T1000 (cell line): ENCODE measurements at places on chromosomes 1 and 21.

- peak; percentile 33 for DNase-seq
Observed at GRCh38 chr21:25350056-25350455, 257.2 kb downstream of the MRPL39 start.

GRCh38 chr21:33760641-33761440 is 118.5 kb downstream of the ITSN1 start:
- peak; percentile 24 for DNase-seq

- DNase-seq: no peak
Observed at GRCh38 chr1:110229348-110230001, 19.4 kb downstream of the KCNC4 start.

- no peak for DNase-seq
Observed at GRCh38 chr1:178870944-178871343, at the start of gene ANGPTL1. ANGPTL1 (minus strand) TSS chr1:178871077; CDS start chr1:178865776, 5,301 bp downstream.

GRCh38 chr1:201220388-201220715 is 29.7 kb downstream of the IGFN1 start:
- DNase-seq: no peak

DNA sequence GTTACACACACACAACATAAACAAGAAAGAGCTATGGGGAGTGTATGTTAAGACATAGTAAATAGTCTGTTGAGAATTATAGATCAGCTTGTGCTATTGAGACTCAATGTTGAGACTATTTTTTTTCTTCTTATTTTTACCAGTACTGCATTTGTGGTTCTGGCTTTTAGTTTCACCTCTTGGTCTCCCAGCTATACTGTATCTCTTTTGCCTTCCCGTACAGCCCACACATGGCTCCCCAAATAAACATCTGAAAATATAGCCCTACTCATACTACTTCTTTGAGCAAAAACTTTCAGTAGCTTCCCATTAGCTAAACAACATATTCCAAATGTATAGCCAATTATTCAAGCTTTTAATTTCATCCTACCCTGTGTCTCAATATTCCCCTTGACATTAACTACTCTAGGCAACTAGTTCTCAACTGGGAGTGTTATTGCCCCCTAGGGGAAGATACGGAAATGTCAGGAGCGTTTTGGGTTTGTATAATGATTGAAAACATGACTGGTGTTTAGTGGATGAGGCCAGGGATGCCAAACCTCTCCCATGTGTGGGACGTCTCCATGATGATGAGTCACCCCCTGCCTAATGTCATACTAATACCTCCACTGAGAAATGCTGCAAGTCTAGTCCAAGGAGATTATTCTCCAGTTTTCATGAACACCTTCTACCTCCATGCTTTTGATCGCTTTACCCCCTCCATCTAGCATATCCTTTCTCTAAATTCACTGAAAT is 6.8 kb downstream of the RPE65 start:
- DNase-seq: peak; percentile 34

- DNase-seq: no peak
Observed at GRCh38 chr1:174568551-174568950, 120.8 kb downstream of the GPR52 start.

DNA sequence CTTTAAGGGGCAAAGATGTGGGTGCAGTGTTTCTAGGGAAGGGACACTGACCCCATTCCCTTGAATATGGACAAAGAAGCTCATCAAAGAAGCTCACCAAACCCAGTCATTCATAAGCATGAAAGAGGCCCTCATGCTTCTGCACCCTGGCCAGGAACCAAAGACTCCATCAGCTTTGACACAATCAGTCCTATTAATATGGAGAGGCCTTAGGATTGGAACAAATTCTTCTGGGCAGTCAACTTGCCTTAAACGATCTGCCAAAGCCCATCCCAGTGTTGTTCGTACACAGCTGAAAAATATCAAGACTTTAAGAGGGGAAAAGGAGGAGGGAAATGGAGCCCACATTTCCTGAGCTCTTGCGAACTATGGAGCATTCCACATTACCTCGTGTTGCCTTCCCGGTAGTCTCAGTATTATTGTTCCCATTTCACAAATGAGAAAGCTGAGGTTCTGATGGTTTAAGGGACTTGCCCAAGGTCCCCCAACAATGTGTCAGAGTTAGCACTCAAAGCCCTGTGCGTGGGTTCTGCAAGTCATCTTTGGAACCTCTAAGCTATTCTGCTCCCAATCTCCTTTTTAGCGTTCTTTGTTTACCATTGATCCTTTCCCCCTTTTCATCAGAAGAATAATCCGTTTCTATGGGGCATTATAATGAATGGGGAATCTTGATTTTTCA is 161.9 kb downstream of the ZBTB18 start:
- no peak for DNase-seq

DNA sequence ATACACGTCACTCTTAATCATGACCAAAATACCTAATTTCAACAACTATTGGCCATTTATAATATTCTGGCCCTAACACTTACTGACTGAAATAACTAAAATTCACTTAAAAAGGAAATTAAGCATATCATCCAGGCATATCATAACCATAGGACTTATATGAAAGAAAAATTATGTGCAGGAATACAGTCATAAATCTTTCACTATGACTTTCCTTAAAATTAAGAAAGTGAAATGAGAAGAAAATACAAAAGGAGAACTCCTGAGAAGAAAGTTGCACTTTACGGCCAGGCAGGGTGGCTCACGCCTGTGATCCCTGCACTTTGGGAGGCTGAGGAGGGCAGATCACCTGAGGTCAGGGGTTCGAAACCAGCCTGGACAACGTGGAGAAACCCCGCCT is 9.4 kb downstream of the ZZZ3 start:
- DNase-seq: no peak

DNA sequence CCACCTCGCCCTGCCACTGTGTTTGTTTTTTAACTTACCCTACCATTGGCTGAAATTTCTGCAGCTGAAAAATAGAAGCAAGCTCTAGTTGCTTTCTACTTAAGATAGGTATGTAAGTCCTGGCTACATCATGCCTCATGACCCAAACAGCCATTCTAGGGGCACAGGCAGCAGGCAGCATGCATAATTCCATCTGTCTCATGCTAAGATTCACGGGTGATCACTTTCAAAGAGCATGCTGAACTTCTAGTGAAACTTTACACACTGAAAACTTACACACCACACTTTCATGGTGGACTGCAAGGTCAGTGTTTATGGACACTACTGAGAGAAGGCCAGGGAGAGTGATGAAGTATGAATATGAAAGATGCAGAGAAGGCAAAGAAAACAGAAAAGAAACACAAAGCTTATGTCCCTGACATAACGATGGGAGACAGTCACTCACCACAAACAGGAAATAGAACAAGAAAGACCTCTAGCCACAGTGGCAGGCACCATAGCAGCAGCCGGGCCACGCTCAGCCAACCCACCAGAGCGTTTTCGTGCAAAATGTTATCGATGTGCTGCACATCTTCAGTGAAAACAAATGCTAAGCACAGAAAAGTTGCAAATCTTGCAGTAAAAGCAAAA is 102.3 kb upstream of the TIAM1 start:
- no peak for DNase-seq

GRCh38 chr1:41486371-41487125 is 2.1 kb upstream of the EDN2 start:
- no peak for DNase-seq

DNA sequence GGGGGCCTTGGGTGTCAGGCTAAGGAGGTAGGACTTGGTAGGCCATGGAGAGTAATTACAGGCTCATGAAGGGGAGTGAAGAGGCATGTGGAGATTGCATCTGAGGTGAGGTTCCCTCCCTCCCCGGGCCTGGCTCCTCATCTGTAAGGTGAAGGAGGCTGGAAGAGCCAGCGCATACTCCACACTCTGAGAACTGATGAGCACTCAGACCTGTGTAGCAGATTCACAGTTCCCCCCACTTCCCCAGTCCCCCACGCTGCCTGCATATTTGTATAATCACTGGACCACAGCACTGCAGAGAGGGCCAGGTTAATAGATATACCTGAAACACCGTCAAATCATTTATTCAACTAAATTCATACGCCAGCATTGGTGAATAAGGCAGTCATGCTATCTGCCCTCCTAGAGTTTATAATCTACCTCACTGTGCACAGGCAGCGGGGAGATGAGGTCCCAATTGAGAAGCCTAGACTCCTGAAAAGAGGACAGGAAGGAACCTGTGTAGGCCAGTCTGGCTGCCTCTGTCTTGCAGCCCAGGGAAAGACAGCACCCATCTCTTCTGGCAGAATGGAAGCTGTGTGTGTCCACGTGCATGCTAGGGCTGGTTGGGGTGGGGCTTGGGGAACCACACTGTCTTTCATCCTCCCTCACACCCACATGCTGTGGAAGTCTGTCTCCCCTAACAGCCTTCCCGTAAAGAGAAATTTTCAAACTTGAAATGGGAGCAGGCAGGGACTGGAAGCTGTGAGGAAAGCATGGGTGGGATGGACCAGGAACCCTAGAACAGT is 110.6 kb upstream of the ATP1A1 start:
- DNase-seq: no peak
